ENCODE measurements at places on chromosomes 11 and 22.

DNA sequence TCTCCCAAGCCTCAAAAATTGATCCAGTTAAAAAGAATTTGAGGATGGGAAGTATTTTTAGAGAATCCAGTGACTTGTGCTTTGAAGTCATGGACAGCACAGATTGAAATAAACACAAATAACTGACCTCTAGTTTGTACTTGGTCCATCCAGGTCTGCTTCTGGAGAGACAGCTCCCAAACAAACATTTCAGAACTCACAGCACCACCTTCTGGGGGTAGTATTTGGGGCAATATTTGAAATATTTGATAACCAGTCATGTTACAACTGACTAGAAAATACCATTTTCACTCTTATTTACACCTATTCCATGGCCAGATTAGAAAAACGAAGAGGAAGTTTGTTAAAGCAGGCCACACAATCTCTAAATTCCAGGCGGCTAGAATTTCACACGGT is 56.2 kb downstream of the CTSC start:
- DNase-seq: peak; percentile 28

DNA sequence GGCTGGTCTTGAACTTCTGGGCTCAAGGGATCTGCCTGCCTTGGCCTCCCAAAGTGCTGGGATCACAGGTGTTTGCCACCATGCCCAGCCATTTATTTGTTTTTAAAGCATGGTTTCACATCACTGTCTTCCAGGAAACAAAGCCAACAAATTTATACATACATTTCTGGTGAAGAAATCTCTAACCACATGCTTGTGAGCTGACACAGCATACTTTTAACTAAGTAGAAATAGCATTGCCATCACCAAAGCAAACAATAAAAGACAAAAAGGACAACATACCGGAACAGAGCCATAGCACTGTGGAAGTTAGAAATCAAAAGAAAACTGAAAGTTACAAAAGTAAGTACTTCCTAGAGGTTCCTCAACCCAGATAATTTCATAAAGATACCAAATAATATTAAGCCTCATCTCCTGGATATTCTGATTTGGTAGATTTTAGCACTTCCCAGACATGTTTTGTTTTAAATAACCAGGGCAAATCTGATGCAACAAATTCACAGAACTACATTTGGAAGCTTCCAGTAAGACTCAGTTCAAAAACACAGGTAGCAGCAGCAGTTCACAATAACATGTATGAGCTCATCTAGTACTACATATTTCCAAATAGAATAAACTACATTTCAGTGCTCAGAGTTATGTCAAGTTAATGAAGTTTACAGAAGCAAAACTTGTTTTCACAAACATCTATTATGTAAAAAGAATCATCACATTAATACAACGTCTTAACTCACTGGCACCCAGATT is 70.6 kb downstream of the RRAS2 start:
- no peak for DNase-seq

DNA sequence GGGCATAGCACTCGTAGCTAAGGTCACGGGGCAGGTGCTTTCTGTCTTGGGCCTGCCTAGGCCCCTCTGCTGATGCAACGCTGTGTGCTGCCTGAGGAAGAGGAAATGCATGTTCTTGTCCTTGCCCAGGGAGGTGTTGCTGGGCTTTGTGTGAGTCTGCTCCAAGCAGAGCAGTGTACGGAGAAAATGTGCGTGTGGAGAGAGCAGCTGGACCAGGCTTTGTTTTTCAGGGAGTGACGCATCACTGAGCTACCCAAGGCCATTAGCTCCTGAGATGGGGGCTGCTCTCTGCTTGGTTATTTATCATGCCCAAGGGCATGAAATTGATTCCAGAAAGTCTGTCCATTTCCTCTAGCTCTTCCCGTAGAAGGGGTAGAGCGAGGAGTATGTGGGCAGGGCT is 82.9 kb upstream of the THY1 start:
- no peak for DNase-seq

GRCh38 chr11:119706029-119706428 is 23.0 kb downstream of the NECTIN1 start:
- no peak for DNase-seq

GRCh38 chr11:117281159-117281558 is 10.0 kb upstream of the BACE1-AS start:
- no peak for DNase-seq

- no peak for DNase-seq
Measured at GRCh38 chr11:42707541-42707940, 604.3 kb upstream of the API5 start.

GRCh38 chr11:48050304-48050703 is 69.9 kb downstream of the PTPRJ start:
- DNase-seq: peak; percentile 35

DNA sequence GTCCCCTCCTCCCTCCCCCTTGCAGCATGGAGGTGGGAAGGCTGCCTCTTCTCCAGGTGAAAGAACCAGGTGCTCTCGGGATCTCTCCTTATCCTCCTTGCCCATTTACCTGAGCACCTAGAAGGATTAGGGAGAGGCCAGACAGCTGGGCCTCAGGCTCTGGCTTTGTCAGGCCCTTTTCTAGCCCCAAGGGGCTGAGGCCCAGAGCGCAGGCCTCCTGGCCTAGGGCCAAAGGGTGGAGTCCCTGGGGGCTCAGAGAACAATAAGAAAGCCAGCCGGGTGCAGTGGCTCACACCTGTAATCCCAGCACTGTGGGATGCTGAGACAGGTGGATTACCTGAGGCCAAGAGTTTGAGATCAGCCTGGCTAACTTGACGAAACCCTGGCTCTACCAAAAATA is 5.4 kb upstream of the TTLL1 start:
- DNase-seq: no peak

- peak; percentile 57 for DNase-seq
Measured at GRCh38 chr11:83033972-83034672, 37.6 kb downstream of the RAB30 start.

- no peak for DNase-seq
Measured at GRCh38 chr11:80156062-80156461, 715.2 kb upstream of the TENM4 start.

DNA sequence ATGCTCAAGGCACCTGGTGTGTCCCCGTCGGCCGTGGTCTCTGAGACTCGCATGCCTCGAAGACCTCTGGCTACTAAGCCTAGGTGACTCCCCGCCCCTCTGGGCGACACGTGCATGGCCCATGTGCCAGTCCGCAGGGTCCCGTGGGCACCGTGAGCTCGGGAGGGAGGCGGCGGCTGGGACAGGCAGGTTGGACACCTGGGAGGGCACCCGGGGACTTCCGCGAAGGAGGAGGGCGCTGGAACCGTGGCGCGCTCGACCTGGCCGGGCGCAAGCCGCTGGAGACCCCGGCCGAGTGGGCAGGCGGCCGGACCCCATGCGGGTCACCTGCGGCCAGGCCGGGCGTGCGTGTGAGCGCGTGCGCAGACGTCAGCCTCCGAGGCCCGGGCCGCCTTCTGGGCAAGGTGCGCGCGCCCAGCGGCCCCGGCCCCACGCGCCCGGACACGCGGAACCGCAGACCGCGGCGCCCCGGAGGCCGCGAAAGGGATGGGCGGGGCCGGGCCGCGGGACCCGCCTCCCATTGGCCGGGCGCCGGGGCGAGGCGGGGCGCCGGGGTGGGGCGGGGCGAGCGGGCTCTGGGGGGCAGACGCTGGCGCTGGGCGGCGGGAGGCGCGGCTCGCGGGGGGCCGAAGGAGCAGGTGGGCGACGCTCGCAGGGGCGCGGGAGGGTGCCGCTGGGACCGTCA is 579 bp upstream of the RASD2 start:
- DNase-seq: peak; percentile 73

GRCh38 chr11:7927635-7928034 is 3.4 kb downstream of the OR10A6 start:
- DNase-seq: no peak

DNA sequence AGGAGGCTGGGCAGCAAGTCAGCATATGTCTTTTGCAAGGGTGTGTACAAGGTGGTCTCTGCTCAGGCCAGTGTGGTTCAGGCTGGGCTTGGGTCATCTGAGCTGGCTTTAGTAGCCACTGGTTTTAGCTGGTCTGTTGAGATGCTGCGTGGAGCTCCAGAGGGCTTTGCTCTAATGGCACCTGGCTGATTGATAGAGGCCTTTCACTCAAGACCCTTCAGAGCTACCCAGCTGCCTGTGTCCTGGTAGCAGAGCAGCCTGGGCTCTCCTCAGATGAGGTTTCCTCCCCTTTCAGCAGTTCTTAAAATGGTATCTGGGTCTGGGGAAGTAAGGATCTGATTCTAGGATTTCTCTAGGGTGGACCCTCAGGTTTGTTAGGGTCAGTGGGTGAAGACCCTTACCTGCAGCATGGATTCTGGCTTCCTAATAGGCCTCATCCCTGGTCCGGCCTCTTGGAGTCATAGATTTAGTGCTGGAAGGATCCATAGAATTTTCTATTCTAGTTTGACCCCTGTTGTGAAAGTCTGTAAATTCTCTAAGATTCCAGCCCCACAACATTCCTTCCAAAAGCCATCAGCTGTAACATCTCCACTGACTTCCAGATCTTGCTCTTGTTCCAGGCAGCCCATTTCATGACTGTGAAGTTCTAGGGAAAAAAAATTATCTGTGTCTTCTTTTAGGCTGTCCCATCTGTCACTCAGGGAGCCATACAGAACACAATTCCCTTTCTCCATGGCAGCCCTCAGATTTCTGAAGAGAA is 190.2 kb upstream of the ZBED5 start:
- DNase-seq: no peak

DNA sequence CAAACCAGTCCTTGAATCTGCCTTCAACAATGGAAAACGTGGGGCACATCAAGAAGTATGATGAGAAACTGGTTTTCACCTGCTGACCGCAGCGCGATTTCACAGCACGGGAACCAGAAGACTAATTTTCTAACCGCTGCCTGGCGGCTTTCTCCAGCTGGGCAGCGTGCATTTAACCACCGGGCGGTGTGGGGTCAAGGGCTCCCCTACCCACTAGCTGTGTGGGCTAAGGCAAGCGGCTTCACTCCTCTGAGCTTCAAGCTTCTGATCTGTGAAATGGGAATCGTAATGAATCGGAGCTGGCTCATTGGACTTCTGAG is 4.2 kb downstream of the SHANK2 start:
- no peak for DNase-seq

GRCh38 chr11:59417023-59417422 is 9.2 kb downstream of the OR5A2 start:
- peak; percentile 10 for DNase-seq

DNA sequence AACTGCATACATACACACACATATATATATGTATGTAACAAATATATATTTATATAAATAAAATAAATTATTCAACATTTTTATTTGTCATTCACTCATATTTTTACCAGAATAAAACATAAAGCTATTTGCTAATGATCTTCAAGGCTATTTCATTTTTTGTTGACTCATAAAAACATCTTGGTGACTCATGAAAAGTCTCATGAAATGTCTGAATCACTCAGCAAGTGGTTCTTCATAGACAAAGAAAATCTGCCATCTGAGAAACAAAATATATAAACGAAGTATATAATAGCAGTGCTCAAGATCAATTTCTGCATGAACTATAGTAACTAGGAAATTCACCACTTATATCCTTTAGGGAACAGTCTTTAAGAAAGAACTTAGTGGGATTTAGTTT is 764.8 kb upstream of the FAT3 start:
- no peak for DNase-seq

DNA sequence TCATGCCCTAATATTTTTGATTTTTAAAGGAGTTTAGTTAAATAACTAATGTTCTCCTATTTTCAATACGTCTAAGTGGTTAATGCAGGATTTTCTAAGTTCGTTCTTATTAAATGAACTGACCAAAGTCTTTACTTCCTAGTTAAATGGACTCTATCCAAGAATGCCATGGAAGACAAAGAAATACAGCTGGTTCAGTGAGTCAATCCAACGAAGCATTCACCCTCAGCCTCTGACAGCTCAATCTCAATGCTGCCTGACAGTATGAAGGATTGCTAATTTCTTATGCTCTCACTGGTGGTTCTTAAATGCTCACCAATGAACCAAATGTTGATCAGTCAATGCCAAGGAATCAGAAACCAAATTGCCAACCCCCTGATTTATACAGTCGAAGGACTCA is 219.4 kb downstream of the CADM1 start:
- no peak for DNase-seq

GRCh38 chr22:42188808-42189447 is 58.3 kb upstream of the CYP2D6 start:
- DNase-seq: no peak

GRCh38 chr22:32631507-32632255 is 157.1 kb downstream of the FBXO7 start:
- peak; percentile 70 for DNase-seq

- no peak for DNase-seq
Measured at GRCh38 chr11:104679258-104679657, 219.0 kb downstream of the CASP12 start.

DNA sequence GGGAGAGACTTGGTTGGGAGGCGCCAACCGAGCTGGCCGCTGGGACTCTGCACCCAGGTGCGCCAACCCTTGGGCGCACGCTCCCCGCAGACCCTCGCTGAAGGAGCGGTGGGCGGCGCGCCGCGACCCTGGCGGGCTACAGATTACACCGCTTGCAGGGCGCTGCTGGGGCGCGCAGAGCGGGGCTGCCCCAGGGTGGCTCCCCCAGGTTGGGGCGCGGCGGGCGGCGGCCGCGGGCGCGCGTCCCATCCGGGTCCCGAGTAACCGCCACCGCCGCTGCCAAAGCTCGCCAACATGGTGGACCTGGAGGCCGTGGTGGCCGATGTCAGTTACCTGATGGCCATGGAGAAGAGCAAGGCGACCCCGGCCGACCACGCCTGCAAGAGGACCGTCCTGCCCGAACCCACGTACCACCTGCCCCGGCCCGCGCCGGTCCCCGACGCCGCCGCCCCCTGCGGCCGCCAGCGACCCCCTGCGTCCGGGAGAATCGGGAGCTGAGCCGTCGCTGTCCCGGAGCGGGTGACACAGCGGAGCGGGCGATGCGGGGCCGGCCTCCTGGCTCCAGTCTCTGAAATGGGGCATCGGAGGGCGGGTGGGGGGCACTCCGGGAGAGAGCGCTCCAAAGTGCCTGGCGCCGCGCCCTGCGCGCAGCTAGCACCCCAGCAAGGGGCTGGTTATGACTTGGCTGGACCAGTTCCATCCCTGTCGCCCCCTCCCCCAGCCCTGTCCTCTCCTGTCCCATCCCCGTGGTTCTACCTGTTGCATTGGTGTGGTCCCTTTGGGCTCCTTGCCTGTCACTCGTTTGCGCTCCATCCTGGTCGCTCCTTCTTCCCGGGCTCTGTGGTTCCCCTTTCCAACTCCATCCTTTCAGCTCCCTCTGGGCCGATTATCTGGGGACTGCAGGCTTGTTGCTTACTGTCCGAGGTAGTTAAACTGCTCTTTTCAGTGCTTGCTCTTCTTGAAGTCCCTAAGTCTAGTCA is 143.3 kb upstream of the GRK3 start:
- DNase-seq: peak; percentile 38

DNA sequence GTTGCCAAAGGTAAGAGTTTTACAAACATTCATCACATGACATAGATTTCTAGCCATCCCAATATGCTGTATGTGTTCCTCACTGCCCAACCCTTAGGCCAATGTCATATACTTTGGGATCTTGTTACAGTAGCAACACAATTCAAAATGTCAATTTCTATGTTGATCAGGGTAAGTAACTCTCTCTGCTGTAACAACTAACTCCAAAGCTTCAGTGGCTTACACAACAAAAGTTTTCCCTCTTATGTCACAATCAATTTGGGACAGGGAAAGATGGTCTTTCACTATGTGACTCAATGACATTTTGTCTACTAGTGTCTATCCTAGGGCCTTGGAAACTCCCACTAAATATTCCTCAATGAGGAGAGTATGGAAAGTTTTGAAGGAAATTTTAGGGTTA is 144.5 kb downstream of the SBF2 start:
- DNase-seq: no peak

All from hematopoietic multipotent progenitor cell treated with erythropoietin and hydrocortisone succinate and interleukin-3 and kit ligand, for 4 days (in vitro differentiated cells).